Inflammatory macrophage (primary cell): ENCODE measurements at places on chromosomes 1 and 21.

DNA sequence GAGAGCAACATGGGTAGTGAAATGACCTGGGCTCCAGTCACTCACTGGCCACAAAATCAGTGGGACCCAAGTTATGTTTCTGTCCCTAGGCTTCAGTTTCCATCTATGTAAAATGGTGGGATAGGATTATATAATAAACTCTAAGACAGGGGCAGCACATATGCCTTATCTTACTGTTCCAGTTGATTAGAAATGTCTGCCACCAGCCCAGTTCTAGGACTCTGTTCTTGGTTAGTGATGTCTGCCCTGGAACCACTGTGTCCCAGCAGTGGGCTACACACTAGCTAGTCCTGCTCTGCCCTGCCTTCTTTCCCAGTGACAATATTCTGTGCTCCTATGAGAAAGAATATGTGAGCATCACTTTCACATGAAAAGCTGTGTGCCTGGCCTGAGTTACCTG is 138.3 kb downstream of the PCNX2 start:
- no peak for DNase-seq

DNA sequence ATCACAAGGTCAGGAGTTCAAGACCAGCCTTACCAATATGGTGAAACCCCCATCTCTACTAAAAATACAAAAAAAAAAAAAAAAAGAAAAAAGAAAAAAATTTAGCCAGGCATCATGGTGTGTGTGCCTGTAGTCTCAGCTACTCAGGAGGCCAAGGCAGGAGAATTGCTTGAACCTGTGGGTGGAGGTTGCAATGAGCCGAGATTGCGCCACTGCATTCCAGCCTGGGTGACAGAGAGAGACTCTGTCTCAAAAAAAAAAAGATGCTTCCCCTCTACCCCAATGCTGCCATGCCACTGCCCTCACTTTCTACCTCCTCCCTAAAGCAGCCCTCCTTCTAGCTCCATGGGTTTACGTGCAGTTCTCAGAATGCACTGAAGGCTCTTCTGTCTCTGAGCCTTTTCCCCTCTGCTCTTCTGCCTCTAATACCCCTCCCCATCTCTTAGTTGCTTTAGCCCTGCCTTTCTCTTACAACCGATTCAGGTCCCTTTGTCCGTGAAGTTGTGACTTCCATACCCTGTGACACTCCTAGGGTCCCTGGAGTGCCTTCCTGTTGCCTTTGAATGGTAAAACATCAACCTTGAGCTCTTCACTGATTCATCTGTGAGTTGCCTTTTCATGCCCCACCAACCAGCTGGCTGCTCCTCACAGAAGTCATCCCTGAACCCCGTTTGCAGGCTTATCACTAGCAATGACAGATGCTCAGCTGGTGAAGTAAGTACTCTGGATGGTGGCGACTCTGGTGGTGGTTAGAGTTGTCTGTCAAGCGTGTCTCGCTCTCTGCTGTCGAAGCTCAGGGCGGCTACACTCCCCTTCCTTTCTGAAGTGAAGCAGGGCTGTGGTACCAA is 234.9 kb downstream of the RHOU start:
- peak; percentile 58 for DNase-seq

DNA sequence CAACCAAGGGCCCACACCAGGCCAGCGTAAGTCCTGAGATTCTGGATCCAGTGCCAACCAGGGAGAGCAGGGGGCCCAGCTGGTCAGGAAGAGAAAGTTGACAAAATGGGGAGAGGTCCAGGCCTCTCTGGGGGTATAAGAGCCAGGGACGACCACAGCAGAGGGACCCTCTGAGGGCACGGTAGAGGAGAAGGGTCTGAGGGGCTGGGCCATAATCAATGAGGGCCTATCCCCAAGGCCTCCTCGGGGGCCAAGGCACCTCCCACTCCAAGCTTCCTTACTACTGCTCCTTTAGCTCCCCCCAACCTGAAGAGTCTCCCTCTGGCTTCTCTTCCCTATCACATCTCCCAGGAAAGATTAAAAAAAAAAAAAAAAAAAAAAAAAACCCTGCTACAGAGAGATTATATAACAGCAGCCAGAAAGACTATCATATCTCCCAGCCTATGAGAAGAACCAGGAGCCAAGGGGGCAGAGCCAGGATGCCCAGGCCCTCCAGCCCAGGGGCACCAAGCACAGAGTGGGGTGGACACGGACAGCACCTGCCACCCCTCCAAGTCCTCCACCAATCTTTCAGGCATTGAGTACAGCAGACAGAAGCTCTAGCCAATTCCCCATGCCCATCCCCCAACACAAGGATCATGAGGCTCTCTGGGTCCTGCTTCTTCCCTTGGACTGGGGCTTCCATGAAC is 2.7 kb downstream of the MEF2D start:
- DNase-seq = no peak

DNA sequence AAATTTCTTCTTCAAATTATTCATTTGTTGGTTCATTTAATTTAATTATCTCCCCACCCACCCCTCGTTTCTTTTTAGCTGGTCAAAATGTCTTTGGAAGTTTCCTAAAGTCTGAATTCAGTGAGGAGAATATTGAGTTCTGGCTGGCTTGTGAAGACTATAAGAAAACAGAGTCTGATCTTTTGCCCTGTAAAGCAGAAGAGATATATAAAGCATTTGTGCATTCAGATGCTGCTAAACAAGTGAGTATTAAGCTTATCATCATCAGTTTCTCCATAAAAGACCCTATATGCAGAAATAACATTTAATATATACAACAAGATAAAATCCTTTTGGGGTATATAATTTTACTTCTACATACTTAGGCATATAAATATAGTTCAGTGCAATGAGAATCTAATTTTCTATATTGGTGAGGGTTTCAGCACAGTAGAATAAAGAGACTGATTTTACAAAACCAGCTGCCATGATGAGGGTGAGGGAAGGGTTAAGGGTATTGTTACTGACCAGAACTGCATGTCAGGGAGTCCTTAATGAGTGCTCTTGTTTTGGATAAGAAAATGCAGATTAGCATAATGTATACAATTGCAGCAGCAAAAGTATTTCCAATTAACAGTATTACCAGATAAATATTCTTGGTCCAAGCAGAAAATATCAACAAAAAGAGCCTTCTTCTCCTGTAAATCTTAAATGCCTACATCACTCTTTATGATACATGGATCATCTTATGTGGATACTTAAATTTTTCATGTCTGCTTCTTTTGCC is 2.8 kb downstream of the RGS1 start:
- no peak for DNase-seq

DNA sequence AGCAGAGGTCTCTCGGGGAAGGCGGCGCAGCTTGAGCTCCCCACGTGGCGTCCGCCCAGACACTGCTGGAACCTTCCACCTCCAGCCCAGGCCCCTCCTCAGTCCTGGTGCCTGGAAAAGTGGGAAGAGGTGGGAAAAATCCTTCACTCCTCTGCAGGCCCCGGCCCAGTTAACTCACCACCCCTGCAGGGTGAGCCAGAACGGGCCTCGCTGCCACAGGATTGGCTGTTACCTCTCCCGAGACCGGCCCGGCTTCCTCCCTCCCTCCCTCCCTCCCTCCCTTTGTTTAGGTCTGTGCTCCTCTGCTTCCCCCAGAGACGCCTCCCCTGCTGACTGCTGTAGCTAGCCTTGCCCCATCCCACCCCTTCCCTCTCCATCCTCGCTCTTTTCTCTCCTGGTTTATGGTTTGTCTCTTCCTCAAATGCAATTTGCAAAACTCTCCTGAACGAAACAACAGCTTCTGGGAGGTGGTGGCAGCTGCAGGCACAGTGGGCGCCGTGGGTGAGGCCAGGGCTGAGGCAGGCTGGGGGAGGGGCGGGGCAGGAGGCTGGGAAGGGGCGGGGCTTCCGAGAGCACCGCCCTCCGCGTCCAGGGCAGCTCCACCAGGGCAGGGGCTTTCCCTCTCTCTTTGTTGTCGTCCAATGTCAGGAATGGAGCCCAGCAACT is 6.5 kb downstream of the CAPN9 start:
- DNase-seq = peak; percentile 9

DNA sequence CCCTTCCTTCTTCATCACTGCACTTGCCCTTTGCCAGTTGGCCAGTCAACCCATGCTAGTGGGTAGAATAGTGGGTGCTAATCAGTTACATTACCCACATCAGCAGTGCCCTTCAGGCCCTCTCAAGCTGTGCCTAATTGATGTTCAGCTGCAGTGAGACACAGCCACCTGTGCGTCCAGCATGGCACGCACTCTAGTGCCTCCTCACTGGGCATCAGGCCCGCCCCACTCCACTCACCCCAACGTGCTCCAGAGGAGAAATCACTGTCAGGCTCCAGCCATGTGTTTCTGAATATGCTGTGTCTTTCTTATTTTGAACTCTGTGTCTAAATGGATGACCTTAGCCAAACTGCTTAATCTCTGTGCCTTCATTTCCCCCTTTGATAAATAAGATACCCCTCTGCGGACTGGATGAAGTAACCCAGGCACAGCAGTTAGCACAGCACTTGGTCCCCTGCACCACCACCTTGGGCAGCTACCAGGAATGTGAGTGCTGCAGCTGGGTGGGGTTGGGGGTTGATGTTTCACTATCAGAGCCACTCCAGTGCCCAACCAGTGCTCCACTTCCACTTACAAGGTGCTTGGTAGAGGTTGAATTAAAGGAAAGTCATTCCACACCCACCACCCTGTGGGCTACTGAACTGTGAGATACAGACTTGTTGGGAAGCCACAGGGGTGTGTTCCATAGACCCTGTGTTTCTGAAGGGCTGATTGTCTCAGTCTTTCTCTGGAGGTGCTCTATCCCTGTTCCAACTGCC is 8.9 kb upstream of the ADORA3 start:
- no peak for DNase-seq

DNA sequence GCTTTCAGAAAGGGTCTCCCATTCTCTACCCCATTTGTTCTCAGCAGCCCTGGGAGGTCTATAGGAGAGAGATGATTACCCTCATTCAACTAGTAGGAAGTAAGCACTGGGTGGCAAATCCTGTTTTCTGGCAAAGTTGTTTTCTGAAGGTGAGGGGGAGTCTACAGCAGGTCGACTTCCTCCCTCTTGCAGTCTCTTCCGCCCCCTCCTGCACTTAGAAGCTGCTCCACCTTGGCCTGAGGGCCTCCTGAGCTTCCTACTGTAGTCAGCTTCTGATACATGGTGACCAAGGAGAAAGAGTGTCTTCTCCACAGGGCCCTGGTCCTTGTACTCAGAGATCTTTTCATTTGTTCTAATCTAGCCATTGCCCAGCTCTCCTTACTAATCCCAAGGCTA is 93.1 kb downstream of the RGL1 start:
- DNase-seq = no peak
